ENCODE measurements at places on chromosomes 11 and 22.

- no peak for DNase-seq
Measured at GRCh38 chr11:93895106-93895862, 44.9 kb upstream of the VSTM5 start.

GRCh38 chr22:31973739-31974138 lies 29.4 kb downstream of the YWHAH start:
- DNase-seq, result no peak

- no peak for DNase-seq
Measured at GRCh38 chr11:102306048-102306597, 11.2 kb upstream of the BIRC3 start.

- no peak for DNase-seq
Measured at GRCh38 chr11:8983552-8983951, 19.3 kb upstream of the TMEM9B start.

GRCh38 chr22:47011131-47011858 lies 248.8 kb downstream of the TBC1D22A start:
- no peak for DNase-seq

GRCh38 chr22:43924877-43925276 lies 1.3 kb downstream of the PNPLA3 start:
- DNase-seq, result no peak

DNA sequence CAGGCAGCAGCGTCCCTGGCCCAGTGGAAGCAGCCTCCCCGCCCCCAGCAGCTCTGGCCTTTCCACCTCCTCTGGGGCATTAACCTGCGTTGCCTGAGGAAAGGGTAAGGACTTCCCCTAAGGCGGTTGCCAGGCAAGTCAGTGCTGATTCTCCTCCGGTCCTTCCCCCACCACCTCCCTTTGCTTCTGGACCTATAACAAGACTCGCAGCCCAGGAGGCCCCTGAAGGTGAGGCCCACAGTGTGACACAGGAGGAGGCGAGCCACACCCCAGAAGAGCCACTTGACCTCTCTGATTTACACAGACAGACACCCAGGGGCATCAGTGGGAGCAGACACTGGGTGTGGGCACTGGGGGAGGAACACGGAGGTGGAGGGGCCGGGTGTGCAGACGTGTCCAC lies 35.4 kb downstream of the ASCL2 start:
- no peak for DNase-seq

DNA sequence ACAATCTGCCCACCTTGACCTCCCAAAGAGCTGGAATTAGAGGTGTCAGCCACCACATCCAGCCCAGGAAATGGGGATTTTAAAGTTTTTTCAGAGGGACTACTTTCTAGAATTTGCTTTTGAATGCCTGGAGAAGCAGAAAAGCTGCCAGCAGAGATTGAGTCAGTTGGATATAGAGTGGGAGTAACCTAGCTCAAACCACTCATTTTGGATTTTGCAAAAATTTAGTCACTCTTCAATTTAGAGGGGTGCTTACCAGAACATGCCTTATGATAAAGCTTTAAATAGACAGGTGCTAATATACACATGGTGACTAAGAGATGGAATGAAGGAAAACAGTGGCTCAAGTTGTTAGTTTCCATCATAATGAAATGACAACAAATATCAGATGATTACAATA lies 26.5 kb upstream of the PSMA1 start:
- DNase-seq, result no peak

DNA sequence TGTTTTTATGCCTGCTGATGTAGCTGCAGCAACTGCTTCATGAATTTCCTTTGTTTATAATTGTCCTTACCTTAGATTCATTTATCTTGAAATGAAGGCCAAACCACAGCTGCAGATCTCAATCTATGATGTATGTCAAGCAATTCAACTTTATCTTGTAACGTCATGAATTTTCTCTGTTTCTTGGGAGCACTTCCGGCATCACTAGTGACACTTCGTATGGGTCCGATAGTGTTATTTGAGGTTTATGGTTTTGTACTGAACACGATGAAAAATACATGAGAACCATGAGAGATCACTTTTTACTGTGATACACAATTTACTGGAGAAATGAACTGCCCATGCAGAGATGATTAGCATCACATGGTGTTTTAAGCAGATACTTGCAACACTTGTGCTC lies 98.5 kb downstream of the CSTPP1 start:
- DNase-seq, result no peak

DNA sequence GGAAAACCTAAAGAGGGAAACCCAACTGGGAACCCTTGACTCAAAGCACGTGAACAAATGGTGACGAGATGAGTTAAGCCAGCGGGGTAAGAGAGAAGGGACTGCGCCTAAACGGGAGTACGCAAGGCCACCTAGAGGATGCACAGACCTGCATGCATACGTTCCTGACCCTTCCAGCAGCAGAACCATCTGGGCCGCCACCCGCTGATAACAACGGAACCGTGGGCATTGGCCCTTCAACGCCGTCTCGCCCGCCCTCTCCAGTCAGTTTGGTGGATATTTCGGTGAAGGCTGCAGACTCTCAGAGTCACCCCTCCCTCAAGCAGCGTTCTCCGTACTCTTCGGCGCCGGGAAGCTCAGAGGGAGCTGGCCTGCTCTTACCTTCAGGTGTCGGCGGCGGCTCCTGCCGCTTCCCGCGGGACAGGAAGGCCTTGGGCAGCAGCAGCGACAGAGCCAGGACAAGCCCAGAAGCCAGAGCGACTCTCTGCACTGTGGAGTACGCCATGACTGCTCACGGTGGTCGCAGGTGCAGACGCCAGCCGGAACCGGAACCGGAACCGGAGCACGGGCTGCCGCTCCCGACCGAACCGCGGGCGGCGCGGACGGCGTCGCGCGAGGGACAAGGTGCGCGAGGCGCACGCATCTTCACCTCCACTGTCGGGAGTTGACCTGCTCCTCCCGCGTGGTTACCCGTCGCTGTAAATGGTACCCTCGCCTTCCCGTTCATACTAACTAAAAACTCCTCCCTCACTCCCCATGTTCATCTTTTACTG lies at the start of gene RIC3:
Gene RIC3, minus strand, starts transcription at position 541 of the 773 bp plus-strand sequence. Its CDS starts 36 bp downstream, at position 505.
- peak; percentile 27 for DNase-seq

DNA sequence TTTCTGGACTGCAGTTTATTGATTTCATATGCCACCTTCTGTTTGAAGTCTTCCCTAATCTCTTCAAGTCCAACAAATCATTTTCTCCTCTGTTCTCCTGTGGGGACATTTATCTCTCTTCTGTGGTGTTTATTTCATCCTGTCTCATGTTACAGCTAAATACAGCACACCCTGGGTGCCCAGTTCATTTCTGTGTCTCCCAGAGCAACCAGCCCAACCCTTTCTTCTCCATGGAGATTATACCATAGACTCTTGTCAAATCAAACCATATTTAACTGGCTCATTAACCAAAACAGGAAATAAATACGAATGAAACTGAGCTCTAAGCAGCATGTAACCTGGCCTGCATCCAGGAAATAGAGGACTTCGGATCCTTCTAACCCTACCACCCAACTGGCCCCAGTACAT lies at the start of gene MS4A8:
Gene MS4A8, plus strand, starts transcription at position 329 of the 408 bp plus-strand sequence. CDS start 1,249 bp downstream, outside the sequence.
- no peak for DNase-seq

- no peak for DNase-seq
Measured at GRCh38 chr11:59857439-59858434, 8.6 kb downstream of the TCN1 start.

- DNase-seq, result no peak
Measured at GRCh38 chr11:128686021-128686741, 7.7 kb upstream of the FLI1 start.

DNA sequence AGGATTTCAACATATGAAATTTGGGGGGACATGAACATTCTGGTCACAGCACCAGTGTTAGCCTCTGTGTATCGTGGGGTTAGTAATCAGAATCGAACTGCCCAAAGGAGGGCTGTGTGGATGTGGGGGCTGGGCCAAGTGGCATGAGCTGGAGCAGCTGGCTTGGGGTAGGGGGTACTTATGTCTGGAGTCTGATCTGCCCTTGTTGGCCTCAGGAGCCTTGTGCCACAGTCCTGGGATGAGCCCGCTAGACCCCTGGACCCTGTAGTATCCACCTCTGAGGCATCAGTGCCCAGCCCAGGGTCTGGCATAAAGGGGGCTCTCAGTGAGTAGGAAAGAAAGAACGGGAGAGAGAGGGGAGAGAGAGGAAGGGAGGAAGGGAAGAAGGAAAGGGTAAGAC lies 67.3 kb downstream of the LRRC32 start:
- DNase-seq, result no peak
